ENCODE measurements at places on chromosomes 12 and 14.
A peak's percentile ranks its signal among the peaks of the same experiment; 100 is the strongest.

DNA sequence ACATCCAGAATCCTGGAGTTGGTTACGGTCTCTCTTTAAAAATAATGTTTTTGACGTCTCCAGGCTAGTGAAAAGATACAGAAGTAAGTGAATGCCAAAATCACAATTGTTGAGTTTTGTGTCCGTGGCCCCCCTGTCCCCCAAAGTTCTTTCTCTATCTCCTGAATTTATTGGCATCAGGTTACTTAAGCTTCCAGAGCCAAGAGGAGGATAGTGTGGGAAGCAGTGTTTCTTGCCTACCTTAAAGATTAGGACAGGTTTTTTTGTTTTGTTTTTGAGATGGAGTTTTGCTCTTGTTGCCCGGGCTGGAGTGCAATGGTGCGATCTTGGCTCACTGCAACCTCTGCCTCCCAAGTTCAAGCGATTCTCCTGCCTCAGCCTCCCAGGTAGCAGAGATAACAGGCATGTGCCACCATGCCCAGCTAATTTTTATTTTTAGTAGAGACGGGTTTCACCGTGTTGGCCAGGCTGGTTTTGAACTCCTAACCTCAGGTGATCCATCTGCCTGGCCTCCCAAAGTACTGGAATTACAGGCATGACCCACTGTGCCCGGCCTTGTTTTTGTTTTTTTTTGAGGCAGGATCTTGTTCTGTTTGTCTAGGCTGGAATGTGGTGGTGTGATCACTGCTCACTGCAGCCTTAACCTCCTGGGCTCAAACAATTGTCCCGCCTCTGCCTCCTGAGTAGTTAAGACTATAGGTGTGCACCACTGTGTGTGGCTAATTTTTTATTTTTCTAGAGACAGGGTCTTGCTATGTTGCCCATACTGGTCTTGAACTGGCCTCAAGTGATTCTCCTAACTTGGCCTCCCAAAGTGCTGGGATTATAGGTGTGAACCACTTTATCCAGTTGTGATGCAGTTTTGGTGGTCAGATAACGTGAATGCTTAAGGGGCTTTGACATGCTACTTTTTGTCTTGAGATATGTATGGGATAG lies 5.4 kb downstream of the SRSF5 start:
- no peak overlapping the region for H3K4me3 ChIP-seq
- no peak overlapping the region for H3K27ac ChIP-seq
- no peaks in the 10 kb centered on the region for H3K27me3 ChIP-seq
- peaks cover 98% of the 10 kb centered on the region for H3K36me3 ChIP-seq

GRCh38 chr14:79077096-79077495 lies 906.9 kb downstream of the NRXN3 start:
- H3K4me3 ChIP-seq, result no peak overlapping the region
- H3K4me1 ChIP-seq, result no peaks in the 10 kb centered on the region
- no peak for DNase-seq
- H3K27me3 ChIP-seq, result no peaks in the 10 kb centered on the region
- no peak overlapping the region for H3K27ac ChIP-seq

GRCh38 chr14:57080691-57081090 lies 188.0 kb downstream of the EXOC5 start:
- H3K27me3 ChIP-seq, result peaks cover 2% of the 10 kb centered on the region
- H3K4me3 ChIP-seq, result no peak overlapping the region
- H3K4me1 ChIP-seq, result no peaks in the 10 kb centered on the region
- H3K27ac ChIP-seq, result no peak overlapping the region

- H3K27ac ChIP-seq, result no peak overlapping the region
- no peaks in the 10 kb centered on the region for H3K27me3 ChIP-seq
- H3K36me3 ChIP-seq, result no peaks in the 10 kb centered on the region
- no peak overlapping the region for H3K4me3 ChIP-seq
- peaks cover 2% of the 10 kb centered on the region for H3K4me1 ChIP-seq
Observed at GRCh38 chr12:24045816-24046257, 96.4 kb upstream of the SOX5 start.

GRCh38 chr14:78308079-78308478 lies 137.9 kb downstream of the NRXN3 start:
- H3K27me3 ChIP-seq, result peaks cover 2% of the 10 kb centered on the region
- H3K27ac ChIP-seq, result no peak overlapping the region
- no peaks in the 10 kb centered on the region for H3K36me3 ChIP-seq
- no peak for DNase-seq

DNA sequence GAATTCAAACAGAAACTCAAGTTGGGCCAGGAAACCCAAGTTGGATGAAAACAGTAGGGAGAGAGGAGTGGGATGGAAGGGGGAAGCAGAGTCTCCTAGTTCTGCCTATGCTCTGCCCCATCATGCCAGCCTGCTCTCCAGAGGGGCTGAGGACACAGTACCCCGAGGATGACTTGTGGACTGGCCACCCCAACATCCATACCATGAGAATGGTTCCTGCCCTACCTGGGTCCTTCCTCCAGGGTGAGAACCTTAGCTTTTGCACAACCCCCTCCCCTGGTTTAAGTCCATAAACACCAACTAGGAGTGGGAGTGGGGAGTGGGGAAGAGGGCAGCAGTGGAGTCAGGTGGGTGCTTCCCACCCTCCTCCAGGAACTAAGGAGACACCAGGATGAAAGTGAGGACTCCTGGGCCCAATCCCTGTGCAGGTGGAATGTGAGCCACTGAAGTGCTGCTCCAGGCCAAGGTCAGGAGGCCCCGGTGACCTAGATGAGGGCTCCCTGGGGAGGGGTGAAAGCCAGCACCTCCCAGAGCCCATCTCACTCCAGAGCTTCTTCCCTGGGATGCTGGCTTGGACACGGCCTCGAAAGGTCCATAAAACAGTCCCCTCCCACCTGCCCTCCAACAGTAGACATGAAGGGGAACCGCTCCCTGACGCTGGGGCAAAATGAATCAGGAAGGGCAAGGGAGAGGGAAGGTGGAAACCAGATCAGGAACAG lies 6.6 kb downstream of the ZNF385A start:
- peaks cover 11% of the 10 kb centered on the region for H3K4me1 ChIP-seq
- H3K36me3 ChIP-seq, result no peaks in the 10 kb centered on the region
- peak overlapping the region; percentile 49 for H3K4me3 ChIP-seq
- H3K27me3 ChIP-seq, result peaks cover 12% of the 10 kb centered on the region

All from activated T-helper 2 cell treated with anti-CD3 and anti-CD28 coated beads, Interferon-gamma antibody, Interleukin-2, Interleukin-4, amounts not matched to agents 10 μg/mL and 5 μg/mL and 100 μg/mL, durations not matched to agents 14 hours and 24 hours and 36 hours (primary cell).